Aorta (tissue), 5 donors: ENCODE measurements at places on chromosomes 12 and 14. TPM values are rescaled to one million over a fixed set of nuclear protein-coding genes. Genes with fewer than 3 reads are reported as not detected.

GRCh38 chr12:119327471-119327870 lies 7.1 kb upstream of the CCDC60 start:
- no peak for DNase-seq

- no peak for DNase-seq
Observed at GRCh38 chr14:24706351-24706750, 72.4 kb upstream of the GZMB start.

- DNase-seq = peak; percentile 81
Observed at GRCh38 chr12:119802472-119802871, 74.6 kb downstream of the CIT start.

- peak; percentile 73 for DNase-seq
Observed at GRCh38 chr14:104708606-104709268, 15.3 kb upstream of the ADSS1 start.

- DNase-seq = no peak
Observed at GRCh38 chr12:52659395-52659794, 7.4 kb upstream of the KRT2 start.

GRCh38 chr14:53567236-53567780 lies 389.3 kb downstream of the BMP4 start:
- no peak for DNase-seq

Gene PLEKHG7
- not detected for total RNA-seq

Gene SERPINA6
- not detected for total RNA-seq
